Stimulated activated naive CD4-positive, alpha-beta T cell treated with Interleukin-2 at 50 U/mL for 16 hours (primary cell): ENCODE measurements at places on chromosomes 6 and 20.

GRCh38 chr6:136491754-136492153 is 58.5 kb downstream of the MAP7 start:
- DNase-seq: no peak

DNA sequence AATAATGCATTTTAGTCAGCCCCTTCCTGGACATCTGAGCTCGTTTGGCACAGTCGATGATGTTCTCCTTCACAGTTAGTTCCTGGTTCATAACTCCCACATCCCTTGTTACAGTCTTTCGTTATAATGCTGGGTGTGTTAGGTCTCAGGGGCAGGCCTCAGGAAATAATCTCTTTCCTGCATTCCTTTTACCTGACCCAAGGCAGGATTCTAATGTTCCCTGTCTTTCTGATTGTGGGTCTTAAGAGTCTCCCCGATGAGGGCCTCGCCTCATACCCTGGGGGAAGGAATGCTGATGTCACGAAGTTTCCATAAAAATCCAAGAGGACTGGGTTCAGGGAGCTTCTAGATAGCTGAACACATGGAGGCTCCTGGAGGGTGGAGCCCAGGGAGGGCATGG is 104.0 kb upstream of the CARMIL1 start:
- DNase-seq: no peak

- no peak for DNase-seq
Observed at GRCh38 chr6:11120271-11121005, 8.9 kb upstream of the ERVFRD-1 start.

DNA sequence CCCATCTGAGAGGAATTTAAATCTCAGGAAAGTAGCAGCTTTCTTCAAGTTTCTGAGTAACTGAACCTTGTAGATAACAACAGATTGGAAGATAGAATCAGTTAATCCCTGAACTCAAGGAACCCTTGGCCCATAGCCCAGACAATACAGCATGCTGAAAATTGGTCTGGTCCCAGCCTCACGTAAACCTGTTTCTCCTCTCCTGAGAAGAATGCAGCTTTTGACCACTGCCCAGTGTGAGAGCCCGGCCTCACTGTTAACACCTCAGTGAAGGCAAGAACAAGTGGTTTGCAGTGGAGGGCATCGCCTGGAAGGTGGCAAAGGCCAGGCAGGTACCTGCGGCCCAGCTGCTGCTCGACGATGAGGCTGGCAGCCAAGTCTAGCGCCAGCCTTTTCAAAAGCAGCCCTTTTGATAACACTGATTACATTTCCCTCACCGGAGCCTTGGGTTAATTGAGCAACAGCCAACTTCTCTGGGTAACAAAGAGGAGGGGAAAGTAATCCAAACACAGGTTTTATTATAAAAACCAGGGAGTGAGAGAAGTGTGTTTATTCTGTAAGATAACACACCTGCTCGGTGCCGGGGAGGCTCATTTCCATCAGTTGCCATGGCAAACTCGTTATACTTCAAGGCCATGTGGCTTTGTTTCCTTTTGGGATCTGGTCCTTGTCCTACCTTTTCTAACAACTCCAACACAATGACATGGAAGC is 54.0 kb downstream of the TRAF3IP2 start:
- no peak for DNase-seq

- DNase-seq: no peak
Observed at GRCh38 chr20:43209831-43210230, 20.1 kb upstream of the PTPRT start.

GRCh38 chr6:24458941-24459340 is 30.4 kb downstream of the GPLD1 start:
- no peak for DNase-seq

GRCh38 chr20:24504331-24505285 is 35.2 kb downstream of the SYNDIG1 start:
- DNase-seq: no peak

- DNase-seq: no peak
Observed at GRCh38 chr20:62420846-62421715, 6.3 kb downstream of the RBBP8NL start.

DNA sequence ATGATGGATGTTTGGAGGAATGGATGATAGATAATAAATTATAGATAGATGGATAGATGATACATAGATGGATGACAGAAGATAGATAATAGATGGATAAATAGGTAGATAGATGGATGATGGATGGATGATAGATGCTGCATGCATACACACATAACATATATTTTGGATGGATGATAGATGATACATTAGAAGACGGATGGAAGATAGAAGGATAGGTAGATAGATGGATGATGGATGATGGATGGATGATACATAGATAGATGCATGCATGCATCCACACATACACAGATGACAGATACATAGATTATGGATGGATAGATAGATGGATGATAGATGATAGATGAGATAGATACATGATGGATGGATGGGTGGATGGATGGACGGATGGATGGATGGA is 387.8 kb downstream of the TAF4 start:
- DNase-seq: no peak

- no peak for DNase-seq
Observed at GRCh38 chr6:52610011-52610410, 33.2 kb upstream of the TRAM2 start.

DNA sequence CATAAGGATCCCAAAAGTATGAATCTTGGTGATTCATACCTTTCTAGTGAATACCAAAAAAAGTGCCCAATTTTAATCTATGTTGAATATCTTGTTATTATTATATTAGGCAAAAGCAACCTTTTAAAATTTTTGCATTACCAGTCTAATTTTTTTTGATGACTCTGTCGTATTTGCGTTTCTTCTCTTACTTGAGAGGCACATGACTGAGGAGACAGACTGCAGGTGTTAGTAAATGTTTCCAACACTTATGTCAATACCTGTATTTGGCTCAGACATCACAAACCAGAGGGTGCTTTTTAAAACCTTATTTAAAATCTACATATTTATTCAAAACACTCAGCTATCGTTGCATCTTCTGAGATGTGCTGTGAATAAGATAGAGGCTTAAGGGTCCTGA is 27.1 kb downstream of the ID4 start:
- DNase-seq: no peak

DNA sequence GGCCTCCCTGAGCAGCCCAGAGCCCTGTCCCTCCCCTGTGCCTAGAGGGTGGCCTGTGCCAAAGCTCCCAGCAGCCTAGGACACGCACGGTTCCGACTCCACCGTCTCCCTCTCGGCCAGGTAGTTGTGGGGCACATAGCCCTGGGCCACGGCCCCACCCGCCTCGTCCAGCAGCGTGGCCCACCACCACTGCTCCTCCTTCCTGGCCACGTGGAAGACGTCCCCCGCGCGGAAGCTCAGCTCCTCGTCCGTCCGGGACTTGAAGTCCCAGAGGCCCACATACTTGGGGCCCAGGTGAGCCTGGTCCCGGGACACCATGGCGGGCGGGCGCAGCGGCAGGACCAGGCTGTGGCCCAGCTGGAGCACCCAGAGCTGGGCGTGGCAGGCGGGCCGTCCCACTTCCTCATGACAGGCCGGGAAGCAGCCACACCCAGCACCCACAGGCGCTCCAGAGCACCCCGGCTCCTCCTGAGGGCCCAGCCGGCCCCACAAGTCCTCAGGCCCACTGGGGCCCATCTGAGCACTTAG is at the start of gene PTK6:
PTK6 (minus strand) TSS at position 380 of the 528 bp plus-strand sequence; CDS start at position 318, 62 bp downstream.
- DNase-seq: peak; percentile 15

DNA sequence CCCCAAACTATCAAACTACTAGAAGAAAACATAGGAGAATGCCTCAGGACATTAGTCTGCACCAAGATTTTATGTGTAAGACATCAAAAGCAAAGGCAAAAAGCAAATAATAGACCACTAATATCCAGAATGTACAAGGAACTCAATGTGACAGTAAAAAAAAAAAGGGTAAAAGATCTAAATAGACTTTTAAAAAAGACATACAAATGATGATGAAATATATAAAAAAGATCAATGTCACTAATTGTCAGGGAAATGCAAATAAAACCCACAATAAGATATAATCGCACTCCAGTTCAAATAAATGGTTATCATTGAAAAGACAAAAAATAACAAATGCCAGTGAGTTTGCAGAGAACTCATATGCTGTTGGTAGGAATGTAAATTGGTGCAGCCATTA is 118.3 kb upstream of the DUSP22 start:
- no peak for DNase-seq

DNA sequence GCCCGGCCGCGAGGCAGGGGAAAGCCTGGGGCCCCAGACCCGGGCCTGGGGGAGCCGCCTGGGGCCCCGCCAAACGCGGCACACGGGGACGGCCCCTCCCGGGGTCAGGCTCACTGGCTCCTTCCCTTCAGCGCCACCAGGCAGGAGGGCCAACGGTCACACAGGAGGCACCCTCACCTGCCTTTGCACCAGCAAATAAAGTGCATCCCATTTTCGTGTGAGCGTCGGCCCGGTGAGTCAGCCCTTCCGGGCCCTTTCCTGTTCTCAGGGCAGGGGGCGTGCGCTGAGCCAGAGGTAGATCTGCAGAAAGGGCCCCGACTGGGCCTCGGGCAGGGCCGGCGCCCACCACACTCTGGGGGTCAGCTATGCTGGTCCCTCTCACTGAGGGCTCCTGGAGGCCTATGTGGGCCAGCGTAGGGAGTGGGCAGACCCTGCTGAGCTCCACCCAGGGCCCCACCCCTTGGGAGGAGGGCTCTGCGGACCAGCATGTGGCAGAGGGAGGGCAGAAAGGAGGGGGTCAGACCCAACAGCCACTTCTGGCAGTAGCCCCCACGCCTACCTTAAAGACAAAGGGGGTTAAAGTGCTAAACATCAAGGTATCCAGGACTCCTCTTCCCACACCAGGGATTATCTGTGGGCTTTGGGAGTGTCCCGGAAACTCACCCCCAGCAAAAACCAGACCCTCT is 931 bp upstream of the UCKL1 start:
- peak; percentile 78 for DNase-seq

DNA sequence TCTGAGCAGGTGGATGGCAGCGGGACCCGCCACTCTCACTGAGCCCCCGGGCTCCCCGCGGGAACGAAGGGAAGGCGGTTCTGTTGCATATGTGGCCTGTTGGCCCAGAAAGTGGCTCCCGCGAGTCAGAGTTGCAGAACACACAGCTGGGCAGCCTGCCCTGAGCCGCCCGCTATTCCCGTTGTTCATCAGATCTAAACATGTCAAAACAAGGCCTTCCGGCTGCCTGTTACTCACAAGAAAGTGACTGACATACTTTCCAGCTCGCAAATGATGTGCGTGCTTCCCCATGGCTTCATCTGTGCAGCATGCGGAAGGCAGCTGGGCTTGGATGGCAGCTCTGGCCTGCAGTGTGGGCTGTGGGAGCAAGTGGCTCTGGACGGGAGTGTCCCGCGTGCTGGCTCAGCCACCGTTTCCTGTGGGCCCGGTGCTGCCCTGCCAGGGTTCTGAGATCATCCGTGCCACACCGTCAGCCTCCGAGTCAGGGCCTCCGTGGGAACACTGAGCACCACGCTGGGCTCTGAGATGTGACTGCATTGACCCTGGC is 227.3 kb downstream of the ERMARD start:
- no peak for DNase-seq
